Activated CD8-positive, alpha-beta memory T cell treated with anti-CD3 and anti-CD28 coated beads for 36 hours (primary cell): ENCODE measurements at places on chromosomes 2 and 18. TPM values are rescaled to one million over a fixed set of nuclear protein-coding genes. Genes with fewer than 3 reads are reported as not detected.

Gene CD8B2
- total RNA-seq: 4.2 TPM

Gene RFX8
- 0.11 TPM for total RNA-seq

Gene CCT4
- 370 TPM for total RNA-seq

Gene IGFBP5
- not detected for total RNA-seq

Gene ELOA2
- total RNA-seq: not detected

Gene TMEM185B
- 30.2 TPM for total RNA-seq

Gene DNPEP
- 110 TPM for total RNA-seq

Gene OST4
- total RNA-seq: 338 TPM

Gene SH2D6
- 0.88 TPM for total RNA-seq

Gene GKN1
- total RNA-seq: not detected

Gene COL4A4
- total RNA-seq: not detected

Gene CD8A
- 433 TPM for total RNA-seq

Gene PARD6G
- 0.38 TPM for total RNA-seq
